CD14-positive monocyte (primary cell): ENCODE measurements at places on chromosomes 1 and 21. TPM values are rescaled to one million over a fixed set of nuclear protein-coding genes. Genes with fewer than 3 reads are reported as not detected.

- no peak for DNase-seq
Observed at GRCh38 chr1:218514689-218515088, 169.6 kb downstream of the TGFB2 start.

DNA sequence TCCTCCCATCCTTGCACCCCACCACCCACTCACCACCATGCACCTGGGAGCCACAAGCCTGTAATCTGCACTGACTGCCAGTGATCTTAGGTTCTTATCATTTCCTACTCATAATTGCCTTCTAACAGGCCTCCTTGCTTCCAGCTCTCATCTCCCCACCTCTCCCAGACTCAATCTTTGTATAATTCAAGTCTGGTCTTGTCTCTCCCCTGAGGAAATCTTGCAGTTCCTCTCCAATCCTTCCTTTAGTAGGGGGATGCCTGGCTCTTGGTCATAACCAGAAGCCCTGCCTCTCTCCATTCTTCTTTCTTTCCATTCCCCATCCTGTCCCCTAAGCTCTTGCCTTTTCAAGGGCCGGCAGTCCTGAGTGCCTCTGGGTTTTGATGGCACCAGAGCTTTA lies 27.8 kb downstream of the PIGM start:
- DNase-seq: no peak

DNA sequence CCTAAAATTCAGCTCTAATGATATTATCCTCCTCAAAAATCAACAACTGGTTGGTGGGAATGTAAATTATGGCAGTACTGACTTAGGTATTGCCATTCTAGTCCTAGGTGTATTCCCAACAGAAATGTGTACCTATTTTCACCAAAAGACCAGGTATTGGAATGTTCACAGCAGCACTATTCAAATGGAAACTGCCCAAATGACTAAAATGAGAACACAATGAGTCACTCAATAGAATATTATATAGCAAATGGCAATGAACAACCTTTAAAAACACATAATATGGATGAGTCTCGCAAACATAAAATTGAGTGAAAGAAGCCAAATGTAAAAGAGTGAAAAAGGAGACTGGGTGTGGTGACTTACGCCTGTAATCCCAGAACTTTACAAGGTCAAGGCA lies 44.9 kb downstream of the GADD45A start:
- DNase-seq: no peak

GRCh38 chr1:116326486-116326885 lies 46.6 kb upstream of the ATP1A1 start:
- DNase-seq: no peak

DNA sequence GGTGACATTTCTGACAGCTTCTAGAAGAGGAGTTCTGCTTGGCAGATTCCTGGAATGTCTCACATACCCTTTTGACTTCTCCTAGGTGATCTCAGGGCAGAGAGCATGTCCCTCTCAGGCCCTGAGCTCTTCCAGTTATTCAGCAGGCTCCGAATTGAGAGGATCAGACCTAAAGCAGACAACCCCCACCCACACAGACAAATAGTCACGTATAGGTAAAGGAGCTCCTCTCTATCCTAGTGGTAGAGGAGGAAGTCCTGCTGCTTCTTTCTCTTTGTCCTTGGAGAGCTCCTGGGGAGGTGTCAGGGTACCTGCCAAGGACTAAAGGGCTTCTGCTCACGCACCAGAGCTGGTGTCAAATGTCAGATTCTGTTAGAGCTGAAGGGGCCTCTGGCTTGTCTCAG lies 128.1 kb downstream of the IER5 start:
- no peak for DNase-seq

DNA sequence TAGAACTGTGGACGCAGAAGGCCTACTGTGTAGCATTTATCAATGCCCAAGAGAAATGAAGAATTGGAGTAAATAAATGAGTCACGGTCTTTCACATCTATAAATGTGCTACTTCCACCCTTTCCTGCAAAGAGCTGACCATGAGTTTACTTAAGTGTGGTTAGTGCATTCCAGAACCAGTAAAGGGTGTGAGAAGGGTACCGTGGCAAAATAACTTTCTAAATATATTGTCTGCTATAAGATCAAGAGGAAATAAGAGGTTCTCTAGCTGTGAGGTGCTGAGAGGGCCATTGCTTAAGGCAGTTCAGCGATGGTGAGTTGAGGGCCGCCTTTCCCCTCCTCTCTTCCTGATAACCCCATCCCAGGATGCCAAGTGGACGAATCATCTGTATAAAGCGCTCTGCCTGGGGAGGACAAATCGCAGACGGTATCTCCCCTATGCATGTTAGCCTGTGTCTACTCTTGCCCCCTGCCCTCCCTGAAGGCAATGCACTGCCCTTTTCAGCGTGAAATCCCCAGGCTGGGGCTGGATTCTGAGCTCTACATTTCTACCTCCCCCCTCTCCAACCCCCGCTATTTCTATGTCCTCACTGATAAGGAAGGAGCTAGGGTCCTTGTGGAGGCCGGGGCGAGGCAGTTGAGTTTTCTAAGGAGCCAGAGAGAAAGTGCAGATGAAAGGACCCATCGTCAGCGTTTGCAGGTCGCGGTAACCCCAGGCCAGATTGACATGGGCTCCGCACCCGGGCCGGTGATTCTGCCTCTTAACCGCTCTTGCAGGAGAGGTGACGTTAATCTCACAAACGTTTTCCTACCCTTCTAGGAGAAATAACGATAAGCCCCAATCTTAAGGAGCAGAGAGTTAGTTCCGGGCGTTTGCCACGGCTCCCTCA lies 1.5 kb upstream of the NCAM2 start:
- no peak for DNase-seq

DNA sequence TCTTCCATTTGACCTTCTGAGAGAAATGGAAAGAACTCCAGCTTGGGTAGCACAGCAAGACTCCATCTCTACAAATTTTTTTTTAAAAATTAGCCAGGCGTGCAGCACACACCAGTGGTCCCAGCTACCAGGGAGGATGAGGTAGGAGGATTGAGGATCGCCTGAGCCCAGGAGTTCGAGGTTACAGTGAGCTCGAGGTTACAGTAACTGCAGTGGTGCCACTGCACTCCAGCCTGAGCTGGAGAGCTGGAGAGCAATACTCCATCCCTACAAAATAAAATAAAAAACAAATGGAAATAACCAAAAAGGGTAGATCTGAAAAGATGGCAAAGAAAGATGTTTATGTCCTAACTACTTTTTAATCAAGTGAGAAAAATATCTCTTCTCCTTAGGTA lies 14.5 kb downstream of the POGZ start:
- DNase-seq: no peak

DNA sequence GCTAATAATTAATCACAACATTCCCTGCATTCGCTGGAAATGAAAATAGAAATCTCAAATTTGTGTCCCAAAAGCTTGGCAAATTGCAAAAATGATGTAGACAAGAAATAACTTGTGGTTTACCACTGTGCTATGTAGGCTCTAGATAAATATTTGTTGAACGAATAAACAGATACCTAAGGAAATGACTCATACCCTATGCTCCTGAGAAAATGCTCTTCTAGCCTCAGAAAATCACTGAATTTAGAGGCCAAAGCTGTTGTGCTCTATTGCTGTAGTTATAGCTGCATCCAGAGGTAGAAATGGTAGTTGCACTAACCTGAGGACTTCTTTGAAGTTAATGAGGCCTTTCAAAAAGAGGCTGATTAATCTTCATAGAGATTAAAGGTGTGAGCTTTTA lies 142.0 kb upstream of the ZNHIT6 start:
- DNase-seq: no peak

GRCh38 chr1:8077120-8077573 lies 51.0 kb upstream of the ERRFI1 start:
- no peak for DNase-seq

- no peak for DNase-seq
Observed at GRCh38 chr1:165595246-165595938, 35.6 kb upstream of the MGST3 start.

DNA sequence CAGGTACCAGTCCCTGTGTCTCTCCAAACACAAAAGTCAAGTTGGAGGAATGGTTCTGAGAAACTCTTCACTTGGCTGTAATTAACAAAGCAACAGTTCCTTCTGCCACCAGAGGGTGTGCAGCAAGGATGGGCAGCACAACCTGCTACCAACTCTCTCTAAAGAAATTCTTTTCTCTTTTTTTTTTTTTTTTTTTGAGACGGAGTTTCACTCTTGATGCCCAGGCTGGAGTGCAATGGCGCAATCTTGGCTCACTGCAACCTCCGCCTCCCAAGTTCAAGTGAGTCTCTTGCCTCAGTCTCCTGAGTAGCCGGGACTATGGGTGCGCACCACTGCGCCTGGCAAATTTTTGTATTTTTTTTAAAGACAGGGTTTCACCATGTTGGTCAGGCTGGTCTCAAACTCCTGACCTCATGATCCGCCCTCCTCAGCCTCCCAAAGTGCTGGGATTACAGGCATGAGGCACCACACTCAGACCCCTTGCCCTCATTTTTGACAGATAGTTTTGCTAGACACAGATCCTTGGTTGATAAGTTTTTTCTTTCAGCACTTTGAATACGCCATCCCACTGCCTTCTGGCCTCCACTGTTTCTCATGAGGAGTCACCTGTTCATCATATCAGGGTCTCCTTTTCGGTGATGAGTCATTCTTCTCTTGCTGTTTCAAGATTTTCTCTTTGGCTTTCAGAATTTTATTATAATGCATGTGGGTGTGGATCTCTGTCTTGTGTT lies 12.1 kb upstream of the DEGS1 start:
- peak; percentile 65 for DNase-seq

GRCh38 chr1:21234779-21235178 lies 55.5 kb downstream of the ECE1 start:
- no peak for DNase-seq

DNA sequence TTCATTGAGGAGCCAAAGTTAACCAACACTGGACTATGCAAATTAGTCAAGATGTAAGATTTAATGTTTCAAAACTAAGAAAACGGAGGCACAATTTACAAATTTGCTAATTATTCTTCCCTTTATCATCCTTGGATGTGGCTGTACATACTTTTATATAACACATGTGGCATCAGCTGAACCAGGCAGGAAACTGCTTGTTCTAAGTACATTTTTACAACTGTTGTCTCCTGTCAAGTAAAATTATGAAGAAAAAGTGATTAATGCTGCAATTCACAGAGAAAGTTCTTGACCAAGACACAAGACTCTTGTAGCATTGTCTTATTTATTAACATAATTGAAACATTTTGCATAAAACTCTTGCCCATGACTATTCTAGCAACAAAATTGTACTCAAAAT lies 61.9 kb downstream of the LAMC2 start:
- DNase-seq: no peak

- no peak for DNase-seq
Observed at GRCh38 chr1:171248841-171249240, 547 bp downstream of the FMO1 start.

GRCh38 chr21:14223365-14223764 lies 7.4 kb downstream of the RBM11 start:
- no peak for DNase-seq

GRCh38 chr1:163361123-163361934 lies 39.6 kb downstream of the NUF2 start:
- DNase-seq: no peak

DNA sequence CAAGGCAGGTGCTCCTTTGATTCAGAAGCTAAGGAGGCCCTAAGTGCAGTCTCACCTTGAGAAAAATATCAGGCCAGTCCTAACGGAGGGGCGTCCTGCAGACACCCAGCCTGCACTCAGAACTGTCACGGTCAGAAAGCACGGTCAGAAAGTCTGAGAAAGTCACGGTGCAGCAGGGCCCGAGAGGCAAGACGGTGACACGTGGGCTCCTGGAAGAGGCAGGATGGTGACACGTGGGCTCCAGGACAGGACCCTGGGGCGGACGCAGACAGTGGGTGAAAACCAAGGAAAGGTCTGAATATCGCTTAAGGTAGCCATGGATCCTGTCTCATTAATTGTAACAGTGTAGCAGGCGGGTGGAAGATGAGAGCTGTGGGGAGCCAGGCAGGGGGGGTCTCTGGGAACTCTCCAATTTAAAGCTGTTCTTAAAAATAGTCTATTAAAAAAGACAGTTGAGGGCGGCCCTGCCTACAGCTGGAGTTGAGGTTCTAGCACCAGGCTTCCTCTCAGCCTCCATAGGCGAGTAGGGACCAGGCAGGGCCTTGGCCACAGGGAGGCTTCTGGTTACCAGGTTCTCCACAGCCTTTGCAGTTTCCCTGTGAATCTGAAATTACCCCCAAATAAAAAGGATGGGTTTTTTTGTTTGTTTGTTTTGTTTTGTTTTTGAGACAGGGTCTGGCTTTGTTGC lies 65.2 kb downstream of the FAAP20 start:
- no peak for DNase-seq

GRCh38 chr1:156154317-156154749 lies 948 bp downstream of the SEMA4A start:
- DNase-seq: peak; percentile 95

- DNase-seq: no peak
Observed at GRCh38 chr1:12441414-12442105, 176.4 kb downstream of the DHRS3 start.

DNA sequence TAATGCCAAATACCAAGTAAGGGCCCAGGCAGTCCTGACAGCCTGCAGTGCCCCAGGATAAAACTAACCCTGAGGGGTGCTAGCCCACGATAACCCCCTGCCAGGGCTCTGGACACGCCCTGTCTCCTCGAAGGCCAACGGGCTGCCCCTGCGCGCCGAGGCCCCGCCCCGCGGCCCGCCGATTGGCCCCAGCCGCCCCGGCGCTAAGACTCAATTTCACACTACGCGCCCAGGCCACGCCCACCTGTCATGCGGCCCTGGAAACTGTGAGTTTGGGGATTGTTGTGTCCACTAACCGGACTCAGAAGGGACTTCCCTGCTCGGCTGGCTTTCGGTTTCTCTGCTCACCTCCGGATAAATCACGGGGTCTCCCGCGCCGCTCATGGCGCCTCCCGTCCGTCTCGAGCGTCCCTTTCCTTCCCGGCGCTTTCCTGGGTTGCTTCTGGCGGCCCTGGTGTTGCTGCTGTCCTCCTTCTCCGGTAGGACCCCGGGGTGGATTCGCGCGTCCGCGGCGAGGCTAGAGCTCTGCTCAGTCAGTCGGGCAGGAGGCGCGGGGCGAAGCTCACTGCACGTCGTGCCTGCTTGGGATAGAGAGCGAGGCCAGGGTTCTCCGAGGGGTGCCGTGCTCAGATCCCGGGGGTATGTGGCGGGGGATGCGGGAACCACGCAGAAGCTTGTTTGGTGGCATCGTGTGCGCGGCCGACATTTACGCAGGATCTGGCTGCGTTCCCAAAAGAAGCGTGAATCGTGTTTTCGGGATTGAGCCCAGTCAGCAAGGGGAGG lies at the start of gene CR1L:
TSS of gene CR1L (plus strand) at position 282 of the 783 bp plus-strand sequence. CDS start at position 383, 101 bp downstream.
- peak; percentile 80 for DNase-seq

GRCh38 chr1:29829448-29830344 lies 593.4 kb downstream of the PTPRU start:
- no peak for DNase-seq

- DNase-seq: no peak
Observed at GRCh38 chr1:6003568-6004411, 11.6 kb upstream of the NPHP4 start.

- DNase-seq: no peak
Observed at GRCh38 chr1:26401891-26402290, 8.7 kb upstream of the LIN28A start.

DIO1 gene
- 0.08 TPM in 1 of 2 replicates, not detected in the other for polyA plus RNA-seq

YARS1 gene
- polyA plus RNA-seq: 39.8 TPM

NEK2 gene
- not detected in 2 replicates for polyA plus RNA-seq

KCNC4 gene
- polyA plus RNA-seq: 0.56 and 0.61 TPM in 2 replicates

OLFM3 gene
- polyA plus RNA-seq: not detected

SERINC2 gene
- 12.6 and 17.0 TPM in 2 replicates for polyA plus RNA-seq

ARTN gene
- 0.09 and 0.15 TPM in 2 replicates for polyA plus RNA-seq

OR10J1 gene
- polyA plus RNA-seq: not detected

LCE2A gene
- not detected in 2 replicates for polyA plus RNA-seq

MARK1 gene
- polyA plus RNA-seq: not detected

PLA2G4A gene
- 4.5 TPM for polyA plus RNA-seq

CFAP141 gene
- not detected for polyA plus RNA-seq

FYB2 gene
- polyA plus RNA-seq: not detected

RUNX3 gene
- 4.4 TPM for polyA plus RNA-seq

SPATC1L gene
- 5.8 TPM for polyA plus RNA-seq

KRTAP7-1 gene
- not detected for polyA plus RNA-seq
